ENCODE measurements at places on chromosomes 1 and 21.

DNA sequence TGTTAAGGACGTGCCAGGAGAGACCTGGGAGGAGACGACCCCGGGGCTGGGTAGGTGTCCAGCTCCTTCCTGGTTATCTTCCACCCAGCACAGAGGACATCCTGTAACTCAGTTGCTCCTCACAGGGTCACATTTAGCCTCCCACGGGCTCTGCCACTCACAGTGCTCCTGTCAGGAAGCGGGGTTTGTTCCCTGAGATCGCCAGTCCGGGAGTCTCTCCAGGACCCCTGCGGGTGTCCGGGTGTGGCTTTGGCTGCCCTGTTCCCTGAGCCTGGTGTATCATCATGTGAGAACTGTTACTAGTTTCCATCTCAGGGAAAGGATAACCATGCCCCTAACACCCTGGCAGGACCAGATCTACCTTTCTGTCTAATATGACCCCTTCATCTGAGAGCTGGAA is 158.2 kb upstream of the RUNX1 start:
- no peak for DNase-seq

GRCh38 chr1:36968730-36969129 is 65.6 kb downstream of the GRIK3 start:
- DNase-seq, result no peak

- no peak for DNase-seq
Measured at GRCh38 chr1:173862769-173863223, 5.0 kb downstream of the GAS5 start.

- DNase-seq, result no peak
Measured at GRCh38 chr1:228839656-228840055, 104.4 kb downstream of the RHOU start.

DNA sequence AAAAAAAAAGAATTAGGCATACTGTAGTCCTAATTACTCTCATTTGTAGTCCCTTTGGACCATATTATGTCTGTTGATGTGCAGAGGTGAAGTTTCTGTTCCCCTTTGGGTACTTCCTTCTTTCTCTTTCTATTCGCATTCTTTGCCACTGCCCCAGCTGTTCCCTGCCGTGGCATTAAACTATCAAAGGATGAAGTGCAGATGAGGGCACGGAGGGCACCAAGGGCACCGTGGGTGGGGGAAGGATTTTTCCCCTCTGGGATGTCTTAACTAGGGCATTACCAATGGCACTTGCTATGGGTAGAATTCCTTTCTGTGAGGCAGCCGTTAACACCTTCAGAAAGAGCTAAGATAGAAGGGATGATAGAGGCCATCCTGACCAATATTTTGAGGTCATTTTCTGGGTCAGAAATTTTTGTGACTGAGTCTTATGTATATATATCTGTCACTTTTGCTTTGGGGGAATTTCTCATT is 4.9 kb upstream of the MAPKAPK2 start:
- no peak for DNase-seq

GRCh38 chr21:22758478-22758877 is 1760.3 kb downstream of the NCAM2 start:
- DNase-seq, result no peak

DNA sequence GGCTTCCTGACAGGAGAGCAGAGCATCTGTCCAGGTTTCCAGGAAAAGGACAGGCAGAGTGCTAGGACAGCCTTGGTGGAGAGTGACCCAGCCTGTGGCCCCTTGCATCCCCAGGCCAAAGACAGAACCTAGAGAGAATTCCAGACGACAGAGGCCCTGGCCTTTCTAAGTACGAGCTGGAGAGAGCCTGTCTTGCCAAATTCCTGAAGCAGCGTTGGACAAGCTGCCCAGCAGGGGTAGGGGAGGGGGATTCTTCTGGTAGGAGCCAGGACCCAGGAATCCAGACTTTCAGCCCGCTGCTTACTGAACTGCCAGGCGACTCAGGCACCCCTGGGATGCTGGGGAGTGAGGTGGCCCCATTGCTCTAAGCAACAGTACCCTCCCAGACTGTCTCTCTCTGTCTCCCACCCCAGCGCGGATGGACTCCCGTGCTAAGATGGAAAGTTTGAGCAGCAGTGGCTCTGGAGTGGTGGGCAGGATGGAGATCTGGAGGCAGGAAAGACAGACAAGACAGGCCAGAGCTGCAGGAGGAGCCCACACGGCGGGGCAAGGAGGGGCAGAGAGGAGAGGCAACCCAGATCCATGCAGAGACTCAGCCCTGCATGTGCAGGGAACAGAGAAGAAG is 8.8 kb upstream of the PEAR1 start:
- DNase-seq, result no peak

DNA sequence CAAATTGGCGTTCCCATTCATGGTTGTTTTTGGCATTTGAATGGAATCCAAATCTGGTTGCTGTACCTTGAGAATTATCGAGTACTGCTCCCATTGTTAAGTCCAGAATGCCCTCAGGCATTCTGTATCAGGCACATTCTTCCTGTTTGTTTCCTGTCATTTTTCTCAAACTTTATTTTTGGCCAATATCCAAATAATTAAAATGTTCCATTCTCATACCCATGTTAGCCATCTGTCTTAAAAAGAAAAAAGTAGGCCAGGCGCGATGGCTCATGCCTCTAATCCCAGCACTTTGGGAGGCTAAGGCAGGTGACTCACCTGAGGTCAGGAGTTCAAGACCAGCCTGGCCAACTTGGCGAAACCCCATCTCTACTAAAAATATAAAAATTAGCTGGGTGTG is 29.3 kb upstream of the SHISA4 start:
- DNase-seq, result no peak

DNA sequence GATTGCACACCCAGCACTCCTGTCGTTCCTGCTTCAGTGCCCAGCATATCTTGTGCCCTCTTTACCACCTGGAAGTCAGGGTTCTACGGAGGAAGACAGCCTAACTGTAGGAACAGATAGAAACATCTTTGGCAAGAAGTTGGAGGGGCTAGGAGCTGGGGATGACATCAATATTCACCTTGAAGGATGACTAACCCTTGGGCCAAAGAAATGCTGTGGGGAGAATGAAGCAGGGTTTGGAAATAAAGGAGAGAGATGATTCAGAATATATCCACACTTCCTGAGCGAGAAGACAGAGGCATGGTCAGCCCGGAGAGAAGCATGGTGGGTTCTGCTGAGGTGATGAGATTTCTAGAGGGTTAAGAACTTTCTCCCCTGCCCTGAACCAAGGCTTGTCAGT is 4.6 kb upstream of the NKAIN1 start:
- DNase-seq, result no peak

DNA sequence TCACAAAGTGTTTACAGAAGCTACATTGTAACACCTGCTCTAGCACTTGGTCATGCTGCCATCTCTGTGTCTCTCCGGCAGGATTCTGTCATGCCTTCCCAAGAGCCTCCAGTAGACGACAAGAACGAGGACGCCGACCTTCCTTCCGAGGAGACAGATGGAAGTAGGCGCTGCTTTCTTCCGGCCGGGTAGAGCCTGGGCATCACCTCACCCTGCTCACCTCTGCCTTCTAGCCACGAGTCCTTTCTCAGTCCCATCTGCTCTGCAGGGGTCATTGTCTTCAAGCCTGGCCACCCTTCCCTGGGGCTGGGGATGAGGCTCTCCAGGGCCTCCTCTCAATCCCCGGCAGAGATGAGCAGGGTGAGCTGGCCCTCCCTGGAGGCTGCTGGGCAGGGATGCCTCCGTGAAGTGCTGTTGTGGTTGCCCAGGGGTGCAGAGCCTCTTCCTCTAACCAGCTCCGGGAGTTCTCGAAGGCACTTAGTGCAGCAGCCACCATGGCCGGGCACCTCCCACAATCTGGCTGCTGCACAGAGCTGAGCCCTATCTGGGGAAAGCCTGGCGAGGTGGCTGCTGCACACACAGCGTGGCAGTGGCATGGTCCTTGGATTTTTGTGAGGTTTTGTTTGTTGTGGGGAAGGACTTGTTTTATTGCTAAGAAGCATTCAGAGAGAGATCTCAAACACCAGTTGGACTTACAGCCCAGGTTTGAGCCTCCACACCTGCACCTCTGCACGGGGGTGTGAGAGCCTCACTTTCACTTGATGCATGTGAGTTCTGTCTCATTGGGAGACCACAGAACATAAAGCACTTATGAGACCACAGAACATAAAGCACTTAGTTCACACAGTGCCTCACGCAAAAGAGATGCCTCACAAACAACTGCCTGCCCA is 48.4 kb downstream of the FAAP20 start:
- no peak for DNase-seq

All from bone marrow (tissue), 2 donors.